ELR (cell line): ENCODE measurements at places on chromosomes 3 and 15.
A peak's percentile ranks its signal among the peaks of the same experiment; 100 is the strongest.

GRCh38 chr3:18372786-18373405, 52.2 kb downstream of the SATB1 start:
- DNase-seq, result no peak

DNA sequence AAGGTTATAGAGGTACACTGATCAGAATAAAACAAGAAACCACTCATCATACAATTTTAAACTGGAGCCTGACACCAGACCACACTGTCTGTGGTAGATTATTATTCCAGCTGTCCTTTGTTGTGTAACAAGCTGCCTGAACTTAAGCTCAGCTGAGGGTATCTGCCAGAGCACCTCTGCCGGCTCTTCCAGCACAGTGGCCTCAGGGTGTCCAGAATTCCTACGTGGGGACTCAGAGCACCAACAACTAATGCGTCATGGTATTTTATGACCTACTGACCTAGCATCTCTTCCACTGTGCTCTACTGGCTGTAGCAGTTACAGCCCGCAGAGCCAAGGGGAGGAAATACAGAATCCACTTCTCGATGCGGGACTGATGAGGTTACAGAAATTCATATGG, 15.6 kb upstream of the RAF1 start:
- DNase-seq, result peak; percentile 98

DNA sequence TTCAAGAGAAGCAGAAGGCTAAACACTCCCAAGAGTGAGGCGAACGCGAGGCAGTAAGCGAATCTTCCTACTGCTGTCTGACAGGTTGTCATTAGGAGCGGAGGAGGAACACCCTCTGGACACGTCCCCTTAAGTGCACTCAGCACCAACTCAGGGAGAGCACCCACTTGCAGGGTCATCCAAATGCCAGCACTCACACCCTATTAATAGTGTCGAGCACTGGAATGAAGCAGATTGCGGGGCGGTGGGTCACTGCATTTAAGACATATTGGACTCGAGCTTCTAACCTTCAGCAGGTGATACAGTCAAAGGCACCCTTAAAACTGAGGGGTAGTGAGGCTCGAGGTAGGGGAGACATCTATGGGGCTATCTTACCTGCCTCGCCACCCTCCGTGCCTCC, 28.7 kb downstream of the SH3BP5 start:
- no peak for DNase-seq

GRCh38 chr3:161372321-161373260, 1.3 kb upstream of the SPTSSB start:
- peak; percentile 22 for DNase-seq

DNA sequence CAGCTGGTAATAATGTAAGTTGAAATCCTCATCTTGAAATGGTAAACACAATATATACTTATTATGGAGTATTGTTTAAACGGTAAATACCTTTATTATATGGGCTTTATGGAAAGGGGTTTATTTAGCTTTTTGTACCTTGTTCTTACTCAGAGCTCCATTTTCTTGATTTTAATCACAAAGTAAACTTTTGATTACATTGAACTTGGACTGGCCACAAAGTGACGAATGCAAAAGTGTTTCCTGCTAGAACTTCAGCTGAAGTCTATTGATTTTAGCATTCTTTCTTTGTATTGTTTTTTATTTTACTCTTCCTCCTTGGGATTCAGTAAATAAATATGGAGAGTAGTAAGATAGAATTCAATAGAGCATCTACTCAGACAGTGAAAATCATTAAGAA, 19.8 kb upstream of the AADAC start:
- no peak for DNase-seq

DNA sequence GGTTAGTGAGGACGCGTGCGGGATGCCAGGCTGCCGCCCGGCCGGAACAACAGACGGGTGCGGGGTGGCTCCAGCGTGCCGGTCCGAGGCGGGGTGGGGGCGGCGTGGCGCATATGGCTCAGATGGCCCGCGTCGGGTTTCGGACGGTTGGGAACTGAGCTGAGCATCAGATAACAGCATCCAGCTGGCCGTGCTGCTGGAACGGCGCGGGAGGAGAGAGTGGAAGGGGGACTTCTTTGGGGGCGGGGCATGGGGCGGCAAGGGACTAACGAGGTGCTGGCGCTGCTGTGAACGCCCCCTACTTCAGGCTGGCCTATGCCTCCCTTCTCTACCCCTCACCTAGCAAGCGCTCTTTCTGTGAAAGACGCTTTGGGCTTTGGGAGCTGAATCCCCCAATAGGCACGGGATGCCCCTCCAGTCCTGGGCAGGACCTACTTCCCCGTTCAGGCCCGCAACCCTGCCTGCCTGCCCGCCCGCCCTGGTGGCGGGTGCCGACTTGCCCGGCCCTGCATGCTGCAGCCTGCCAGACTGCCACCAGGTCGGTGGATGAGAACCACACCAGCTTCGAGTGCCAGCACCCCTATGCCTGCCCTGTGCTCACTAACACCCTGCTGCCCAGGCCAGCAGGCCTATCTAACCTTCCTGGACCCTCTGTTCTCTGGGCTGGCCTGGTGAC, 542 bp downstream of the INKA1 start:
- DNase-seq, result no peak

- DNase-seq, result no peak
Observed at GRCh38 chr3:187725653-187726370, 19.5 kb downstream of the BCL6 start.

DNA sequence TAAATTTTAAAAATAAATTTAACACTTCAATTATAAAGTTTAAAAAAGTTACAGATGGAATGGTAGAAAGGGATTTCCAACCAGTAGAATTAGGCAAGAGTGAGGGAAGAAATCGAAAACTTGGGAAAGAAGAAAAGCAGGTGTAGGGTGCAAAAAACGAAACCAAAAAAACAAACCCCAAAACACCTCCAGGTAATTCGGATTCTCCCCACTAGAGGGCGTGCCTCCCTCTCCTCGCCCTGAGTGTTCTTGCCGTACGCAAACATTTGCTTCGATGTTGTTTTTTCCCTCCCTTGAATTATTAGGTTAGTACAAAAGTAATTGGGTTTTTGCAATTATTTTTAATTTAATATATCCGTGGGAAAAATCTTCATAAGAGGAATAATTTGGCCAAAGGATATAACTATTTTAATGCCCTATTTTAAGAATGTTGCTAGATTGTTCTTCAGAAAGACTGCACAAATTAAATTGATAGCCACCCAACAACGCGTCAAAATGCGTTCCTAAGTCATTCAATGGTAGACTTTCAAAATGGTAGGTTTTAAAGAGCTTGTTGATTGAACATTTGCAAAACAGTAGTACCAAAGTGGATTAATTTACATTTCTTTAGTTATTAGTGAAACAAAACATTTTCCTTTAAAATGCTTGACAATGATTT, 63.7 kb downstream of the SLC30A4 start:
- DNase-seq, result peak; percentile 69

DNA sequence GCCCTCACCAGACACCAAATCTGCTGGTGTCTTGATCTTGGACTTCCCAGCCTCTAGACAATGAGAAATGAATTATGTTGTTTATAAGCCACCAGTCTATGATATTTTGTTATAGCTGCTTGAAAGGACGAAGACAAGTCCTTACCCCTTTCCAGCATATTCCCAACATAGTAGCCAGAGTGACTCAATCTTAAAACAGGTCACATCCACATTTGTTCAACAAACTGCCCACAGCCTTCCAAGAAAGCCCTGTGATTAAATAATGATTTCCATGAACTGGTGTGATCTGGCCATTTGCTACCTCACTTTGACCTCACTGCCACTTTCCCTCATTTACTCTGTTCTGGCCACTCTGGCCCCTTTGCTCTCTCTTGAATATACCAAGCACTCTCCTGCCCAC, 193.7 kb upstream of the CFAP20DC start:
- DNase-seq, result no peak

DNA sequence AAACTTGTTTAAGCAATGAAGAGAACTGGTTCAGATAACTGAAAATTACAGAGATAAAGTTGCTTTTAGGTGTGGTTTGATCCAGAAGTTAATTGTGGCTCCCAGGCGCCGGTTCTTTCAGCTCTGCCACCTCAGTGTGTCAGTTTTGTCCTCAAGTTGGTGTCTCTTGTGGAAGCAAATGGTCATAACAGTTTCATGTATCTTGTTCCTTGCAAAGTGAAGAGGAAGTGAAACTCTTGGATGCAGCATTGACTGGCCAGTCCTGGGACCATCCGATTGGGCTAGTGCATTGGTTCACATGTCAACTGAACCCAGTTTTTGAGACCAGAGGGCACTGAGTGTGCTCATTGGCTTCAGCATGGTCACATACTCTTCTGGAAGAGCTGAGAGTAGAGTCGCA, 181.4 kb upstream of the GRM7 start:
- no peak for DNase-seq

DNA sequence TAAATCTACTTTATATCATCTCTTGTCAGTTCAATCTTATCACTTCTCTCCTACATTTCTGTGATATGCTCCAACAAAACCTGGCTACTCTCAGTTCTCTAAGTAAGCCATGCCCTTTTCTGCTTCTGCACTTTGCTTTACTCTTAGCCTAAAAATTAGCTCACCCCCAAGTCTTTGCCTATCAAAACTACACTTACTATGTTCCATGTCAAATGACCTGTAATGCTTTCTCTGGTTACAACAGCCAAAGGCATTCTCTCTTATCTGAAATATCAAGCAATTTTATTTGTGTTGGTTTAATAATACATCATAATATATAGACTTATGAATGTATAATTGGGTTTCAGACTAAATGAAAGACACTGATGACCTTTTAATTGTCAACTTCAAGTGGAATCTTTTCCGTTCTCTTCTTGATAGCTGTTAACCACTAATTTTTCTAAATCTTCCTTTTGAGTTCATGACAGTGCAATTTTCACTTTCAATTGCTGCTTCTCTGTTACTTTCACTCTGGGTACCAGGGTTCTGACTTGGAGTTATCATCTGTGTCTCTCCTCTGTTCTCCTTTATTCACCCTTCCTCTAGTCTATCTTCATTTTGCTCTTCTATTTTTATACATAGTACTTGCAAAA, 619.0 kb upstream of the GOLIM4 start:
- no peak for DNase-seq

GRCh38 chr15:66753687-66754377, 51.8 kb downstream of the SMAD6 start:
- DNase-seq, result no peak

- no peak for DNase-seq
Observed at GRCh38 chr3:14576163-14576562, 36.0 kb upstream of the GRIP2 start.

- DNase-seq, result peak; percentile 32
Observed at GRCh38 chr3:152595975-152596821, 238.7 kb upstream of the P2RY1 start.

DNA sequence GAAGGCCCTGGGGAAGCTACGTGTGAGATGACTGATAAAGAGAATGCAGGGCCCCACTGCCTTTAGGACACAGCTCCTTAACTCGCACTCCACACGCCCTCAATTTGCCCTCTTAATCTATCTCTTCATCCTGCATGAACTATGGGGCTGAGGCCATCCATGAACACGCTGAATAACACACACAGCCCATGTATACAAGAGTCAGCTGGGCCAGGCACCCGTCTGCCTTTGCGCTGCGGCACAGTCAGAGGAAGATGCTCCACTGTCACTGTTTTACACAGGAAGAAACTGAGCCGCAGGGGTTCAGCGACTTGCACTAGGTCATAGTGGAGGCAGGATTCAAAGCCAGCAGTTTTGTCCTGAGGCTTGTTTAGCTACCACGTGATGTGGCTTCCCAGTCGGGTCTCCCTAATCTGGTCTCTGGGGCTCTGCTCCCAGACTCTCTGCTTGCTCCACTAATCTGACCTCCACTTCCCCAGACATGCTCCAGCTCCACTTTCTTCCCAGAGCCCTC, 43.9 kb downstream of the TLE3 start:
- no peak for DNase-seq

GRCh38 chr3:112038863-112039262, 4.3 kb downstream of the TMPRSS7 start:
- peak; percentile 70 for DNase-seq

DNA sequence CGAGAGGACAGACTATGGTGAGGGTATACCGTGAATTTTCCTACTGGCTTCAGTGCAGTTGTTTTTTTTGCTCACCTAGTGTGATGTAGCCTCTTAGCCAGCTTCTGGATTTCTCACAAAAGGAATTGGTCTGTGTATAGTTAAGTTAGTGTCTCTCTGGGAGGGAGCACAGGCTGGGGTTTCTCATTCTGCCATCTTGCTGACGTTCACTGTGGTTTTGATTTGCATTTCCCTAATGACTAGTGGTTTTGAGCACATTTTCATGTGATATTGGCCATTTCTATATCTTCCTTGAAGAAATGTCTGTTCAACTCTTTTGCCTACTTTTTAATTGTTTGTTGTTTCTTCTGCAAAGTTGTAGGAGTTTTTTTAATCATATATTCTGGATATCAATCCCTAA, 2.2 kb upstream of the CD86 start:
- DNase-seq, result no peak

- no peak for DNase-seq
Observed at GRCh38 chr3:66406163-66406562, 94.7 kb downstream of the LRIG1 start.

DNA sequence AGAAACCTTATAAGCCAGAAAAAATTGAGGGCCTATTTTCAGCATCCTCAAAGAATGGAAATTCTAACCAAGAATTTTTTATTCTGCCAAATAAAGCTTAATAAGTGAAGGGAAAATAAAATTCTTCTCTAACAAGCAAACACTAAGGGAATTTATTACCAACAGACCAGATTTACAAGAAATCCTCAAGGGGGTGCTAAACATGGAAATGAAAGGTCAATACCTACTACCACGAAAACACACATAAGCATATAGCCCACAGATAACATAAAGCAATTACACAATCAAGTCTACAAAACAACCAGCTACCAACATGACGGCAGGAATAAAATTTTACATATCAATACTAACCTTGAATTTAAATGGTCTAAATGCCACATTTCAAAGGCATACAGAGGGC, 883.5 kb downstream of the SI start:
- DNase-seq, result peak; percentile 11

DNA sequence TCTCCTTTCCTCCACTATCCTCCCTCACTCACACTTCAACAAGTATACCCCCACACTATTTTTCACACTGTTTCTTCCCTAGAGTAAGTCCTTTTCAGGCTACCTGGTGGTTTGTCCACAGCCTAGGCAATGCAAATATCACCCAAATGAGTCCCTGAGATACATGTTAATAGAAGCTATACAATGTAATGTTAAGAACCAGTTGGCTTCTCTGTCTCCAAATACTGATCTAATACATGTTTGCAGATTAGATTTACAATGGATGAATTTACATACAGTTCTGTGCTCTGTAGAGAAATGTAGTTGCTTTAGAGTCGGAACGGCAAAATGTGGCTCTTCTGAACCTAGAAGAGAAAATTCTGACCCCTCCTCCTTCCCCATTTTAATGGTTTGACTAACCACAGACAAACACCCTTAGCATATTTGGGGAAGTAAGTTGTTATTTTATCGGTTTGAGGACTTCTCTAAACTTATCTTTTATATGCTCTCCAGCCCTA, 63.6 kb upstream of the MBNL1 start:
- no peak for DNase-seq

DNA sequence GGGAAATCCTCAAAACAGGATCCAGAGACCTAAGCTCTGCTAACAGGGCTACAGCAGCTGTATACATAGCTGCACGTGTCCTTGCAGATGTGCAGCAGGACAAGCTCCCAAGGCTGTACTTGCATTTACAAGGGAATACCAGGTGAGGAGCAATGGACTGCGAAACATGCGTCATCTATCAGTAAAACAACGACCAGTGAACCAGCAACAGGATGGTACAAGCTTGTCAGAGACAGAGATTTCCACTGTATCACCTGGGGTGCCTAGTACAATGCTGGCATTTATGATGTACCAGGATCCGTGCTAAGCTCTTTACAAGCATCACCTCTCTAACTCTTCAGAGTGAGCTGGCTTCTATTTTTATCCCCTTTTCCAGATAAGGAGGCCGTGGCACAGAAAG, 227.3 kb downstream of the FOXP1 start:
- no peak for DNase-seq

- no peak for DNase-seq
Observed at GRCh38 chr3:172069478-172069877, 30.1 kb downstream of the FNDC3B start.
